ENCODE measurements at places on chromosomes 3 and 15. TPM values are rescaled to one million over a fixed set of nuclear protein-coding genes. Genes with fewer than 3 reads are reported as not detected.
A peak's percentile ranks its signal among the peaks of the same experiment; 100 is the strongest.

DNA sequence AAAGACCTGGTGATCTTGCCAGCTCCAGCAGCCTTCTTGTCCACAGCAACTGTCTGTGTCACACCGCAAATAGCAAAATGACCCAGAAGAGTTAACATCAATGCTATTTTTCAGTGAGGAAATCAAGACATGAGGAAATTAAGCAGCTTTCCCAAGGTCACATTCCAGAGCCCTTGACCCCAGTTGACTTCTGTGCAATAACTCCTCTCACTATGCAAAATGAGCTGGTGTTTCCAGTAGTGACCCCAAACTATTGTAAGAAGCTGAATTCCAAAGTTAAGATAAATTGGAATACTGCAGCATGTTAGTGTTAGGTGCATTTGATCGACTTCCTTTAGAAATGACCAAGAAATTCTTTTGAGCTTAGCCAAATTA, 172.8 kb upstream of the SNTN start:
- DNase-seq: no peak
- no peaks in the 10 kb centered on the region for H3K4me1 ChIP-seq
- H3K36me3 ChIP-seq: no peaks in the 10 kb centered on the region
- no peak overlapping the region for H3K27ac ChIP-seq
- H3K4me3 ChIP-seq: no peak overlapping the region
- H3K27me3 ChIP-seq: no peaks in the 10 kb centered on the region

DNA sequence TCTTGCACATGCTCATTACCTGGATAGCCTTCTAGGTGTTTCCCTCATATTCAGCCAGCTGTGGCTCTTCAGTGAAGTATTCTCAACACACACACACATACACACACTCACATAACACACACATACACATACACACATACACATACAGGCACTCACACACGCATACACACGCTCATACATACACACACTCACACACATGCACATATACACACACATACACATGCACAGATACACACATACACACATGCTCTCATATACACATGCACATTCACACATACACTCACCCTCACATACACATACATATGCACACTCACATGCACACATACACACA, 41.2 kb downstream of the GRK7 start:
- peaks cover 3% of the 10 kb centered on the region for H3K27me3 ChIP-seq
- H3K36me3 ChIP-seq: peaks cover 1% of the 10 kb centered on the region
- no peak overlapping the region for H3K4me3 ChIP-seq
- no peak overlapping the region for H3K27ac ChIP-seq

DNA sequence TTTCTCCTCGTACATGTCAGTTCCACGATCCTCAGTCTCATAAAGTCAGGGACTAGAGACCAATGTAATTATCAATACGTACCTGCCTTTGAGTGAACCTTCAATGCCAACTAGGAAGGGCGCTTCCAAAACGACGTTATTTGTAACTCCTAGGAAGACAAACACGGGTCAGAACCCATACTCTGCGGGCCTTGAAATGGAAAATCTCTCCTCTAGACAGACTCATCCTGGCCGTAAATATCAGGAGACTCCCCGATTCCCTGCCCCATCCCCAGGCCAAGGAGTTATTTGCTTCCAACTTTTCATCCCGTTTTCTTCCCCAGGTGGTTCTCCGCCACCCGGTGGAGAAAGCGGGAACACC, 578 bp downstream of the OIP5 start:
- no peak for DNase-seq
- H3K27me3 ChIP-seq: no peaks in the 10 kb centered on the region
- peaks cover 30% of the 10 kb centered on the region for H3K4me1 ChIP-seq
- H3K36me3 ChIP-seq: peaks cover 36% of the 10 kb centered on the region
- H3K27ac ChIP-seq: peak overlapping the region; percentile 100
- H3K4me3 ChIP-seq: peak overlapping the region; percentile 100

DNA sequence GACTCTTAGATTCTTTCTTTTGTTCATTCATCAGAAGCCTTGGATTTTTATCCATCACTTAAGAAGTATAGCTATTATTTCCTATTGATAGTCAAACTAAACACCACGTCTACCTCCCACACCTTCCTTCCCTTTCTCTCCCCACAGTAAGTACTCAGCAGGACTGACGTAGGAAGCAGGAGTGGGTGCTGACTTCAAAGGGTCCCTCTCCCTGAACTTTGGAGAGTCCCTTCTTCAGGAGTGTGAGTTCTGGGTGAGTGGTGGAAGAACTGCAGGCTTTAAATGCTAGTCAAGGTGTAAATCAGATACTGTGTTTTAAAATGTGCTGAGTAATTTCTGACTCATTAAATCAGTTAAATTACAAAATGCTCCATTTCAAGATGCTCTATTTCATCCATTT, 126.5 kb upstream of the BFSP2 start:
- H3K27ac ChIP-seq: no peak overlapping the region
- H3K4me3 ChIP-seq: no peak overlapping the region
- H3K36me3 ChIP-seq: no peaks in the 10 kb centered on the region
- peaks cover 12% of the 10 kb centered on the region for H3K27me3 ChIP-seq

GRCh38 chr3:174206607-174207192, 652.4 kb upstream of the NAALADL2 start:
- no peaks in the 10 kb centered on the region for H3K36me3 ChIP-seq
- no peak overlapping the region for H3K4me3 ChIP-seq
- no peaks in the 10 kb centered on the region for H3K4me1 ChIP-seq
- no peaks in the 10 kb centered on the region for H3K27me3 ChIP-seq
- no peak overlapping the region for H3K27ac ChIP-seq

DNA sequence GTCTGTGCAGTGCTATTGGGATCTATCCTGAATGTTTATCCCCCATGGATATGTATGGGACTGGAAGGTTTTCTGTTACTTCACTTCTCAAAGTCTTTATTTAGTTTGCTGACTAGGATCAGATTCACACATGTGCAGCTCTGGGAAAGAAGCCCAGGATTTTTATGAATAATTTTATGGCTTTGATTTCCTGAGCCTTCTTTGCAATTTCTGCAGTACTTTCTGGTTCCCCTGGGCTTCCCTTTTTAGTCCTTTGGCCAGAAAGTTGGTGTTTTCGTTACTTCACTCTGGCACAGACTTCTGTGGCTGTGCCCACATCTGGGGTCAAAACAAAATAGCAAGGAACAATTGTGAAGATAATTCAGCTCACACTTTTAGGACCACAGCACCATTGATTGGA, 721.0 kb downstream of the OTOL1 start:
- H3K4me1 ChIP-seq: no peaks in the 10 kb centered on the region
- no peaks in the 10 kb centered on the region for H3K27me3 ChIP-seq
- no peaks in the 10 kb centered on the region for H3K36me3 ChIP-seq
- no peak overlapping the region for H3K27ac ChIP-seq
- H3K4me3 ChIP-seq: no peak overlapping the region

DNA sequence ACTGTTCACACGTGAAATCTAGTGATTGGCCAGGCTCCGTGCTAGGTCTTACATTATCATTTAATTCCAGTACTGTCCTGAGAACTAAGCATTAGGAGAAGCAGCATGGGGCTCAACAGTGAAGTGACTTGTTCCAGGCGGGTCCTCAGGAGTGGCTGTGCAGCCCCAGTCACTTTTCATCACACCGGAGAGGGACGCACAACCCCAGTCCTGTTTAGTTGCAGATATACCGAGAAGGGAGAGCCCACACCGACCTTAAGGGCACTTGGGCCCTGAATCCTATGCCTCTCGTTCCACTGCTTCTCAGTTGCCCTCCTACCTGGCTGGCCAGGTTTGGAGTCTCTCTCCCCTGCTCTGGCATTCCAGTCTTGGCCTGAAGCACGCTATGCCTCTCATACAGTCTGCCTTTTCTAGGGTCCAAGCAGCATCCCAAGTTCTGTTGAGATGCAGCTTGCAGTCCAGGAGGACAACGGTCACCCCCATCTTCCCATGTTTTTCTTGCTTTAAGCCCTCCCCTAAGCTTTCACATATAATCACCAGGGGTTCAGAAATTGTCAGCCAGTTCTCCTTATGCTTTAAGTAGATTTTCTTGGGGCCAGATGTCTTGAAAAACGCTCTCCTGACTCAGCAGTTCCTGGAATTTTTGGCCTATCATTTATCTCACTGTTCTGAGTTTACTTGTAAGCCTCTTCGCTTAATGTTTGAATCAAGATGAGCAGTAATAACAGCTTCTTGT, 10.1 kb downstream of the FAM131A start:
- H3K4me1 ChIP-seq: peaks cover 4% of the 10 kb centered on the region
- no peak for DNase-seq
- H3K27ac ChIP-seq: no peak overlapping the region
- no peak overlapping the region for H3K4me3 ChIP-seq
- H3K36me3 ChIP-seq: no peaks in the 10 kb centered on the region

- peak overlapping the region; percentile 48 for H3K4me3 ChIP-seq
- H3K27me3 ChIP-seq: peaks cover 94% of the 10 kb centered on the region
- DNase-seq: no peak
- no peak overlapping the region for H3K27ac ChIP-seq
- peaks cover 41% of the 10 kb centered on the region for H3K4me1 ChIP-seq
Observed at GRCh38 chr3:158103887-158104327, 2.3 kb downstream of the SHOX2 start.

The PLSCR5 gene
- not detected for total RNA-seq

The KIF15 gene
- total RNA-seq: 48.7 TPM

The IL20RB gene
- 1.7 TPM for total RNA-seq

The HRG gene
- not detected for total RNA-seq

The ITIH3 gene
- total RNA-seq: not detected

The ST3GAL6 gene
- total RNA-seq: not detected

All from activated CD8-positive, alpha-beta memory T cell treated with anti-CD3 and anti-CD28 coated beads, Interleukin-2, amount 10 ng/mL, durations not matched to agents 7 days and 5 days (primary cell).